ENCODE measurements at places on chromosomes 3 and 15. TPM values are rescaled to one million over a fixed set of nuclear protein-coding genes. Genes with fewer than 3 reads are reported as not detected.
A peak's percentile ranks its signal among the peaks of the same experiment; 100 is the strongest.

DNA sequence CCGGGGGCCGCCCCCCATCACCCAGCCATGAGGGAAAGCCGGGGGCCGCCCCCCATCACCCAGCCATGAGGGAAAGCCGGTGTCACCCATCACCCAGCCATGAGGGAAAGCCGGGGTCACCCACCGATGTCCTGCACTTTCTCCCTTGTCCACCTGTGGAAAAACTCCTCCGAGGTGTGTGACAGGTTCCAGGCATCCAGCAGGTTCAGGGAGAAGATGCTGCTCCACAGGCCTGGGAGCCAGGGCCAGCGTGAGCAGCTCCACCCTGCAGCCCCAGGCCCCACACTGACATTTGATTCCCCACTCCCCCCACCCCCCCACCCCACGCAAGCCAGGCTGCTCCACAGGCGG lies 15.5 kb upstream of the EHD4 start:
- H3K27ac ChIP-seq = no peak overlapping the region
- DNase-seq = no peak
- H3K4me3 ChIP-seq = no peak overlapping the region
- no peaks in the 10 kb centered on the region for H3K36me3 ChIP-seq
- H3K27me3 ChIP-seq = no peaks in the 10 kb centered on the region

DNA sequence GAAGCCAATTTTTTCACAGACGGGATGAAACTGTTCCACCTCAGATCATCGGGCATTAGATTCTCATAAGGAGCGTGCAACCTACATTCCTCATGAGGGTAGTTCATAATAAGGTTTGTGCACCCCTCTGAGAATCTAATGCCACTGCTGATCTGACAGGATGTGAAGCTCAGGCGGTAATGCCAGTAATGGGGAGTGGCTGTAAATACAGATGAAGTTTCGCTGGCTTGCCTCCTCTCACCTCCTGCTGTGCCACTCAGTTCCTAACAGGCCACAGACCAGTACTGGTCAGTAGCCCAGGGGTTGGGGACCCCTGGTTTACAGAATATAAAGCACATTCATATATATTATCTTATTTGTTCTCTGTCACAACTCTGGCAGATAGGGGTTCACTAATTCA lies 2.1 kb upstream of the LIMD1 start:
- peak overlapping the region; percentile 98 for H3K27ac ChIP-seq
- no peak for DNase-seq
- no peaks in the 10 kb centered on the region for H3K27me3 ChIP-seq
- peaks cover 44% of the 10 kb centered on the region for H3K4me1 ChIP-seq
- no peaks in the 10 kb centered on the region for H3K36me3 ChIP-seq
- H3K4me3 ChIP-seq = no peak overlapping the region

DNA sequence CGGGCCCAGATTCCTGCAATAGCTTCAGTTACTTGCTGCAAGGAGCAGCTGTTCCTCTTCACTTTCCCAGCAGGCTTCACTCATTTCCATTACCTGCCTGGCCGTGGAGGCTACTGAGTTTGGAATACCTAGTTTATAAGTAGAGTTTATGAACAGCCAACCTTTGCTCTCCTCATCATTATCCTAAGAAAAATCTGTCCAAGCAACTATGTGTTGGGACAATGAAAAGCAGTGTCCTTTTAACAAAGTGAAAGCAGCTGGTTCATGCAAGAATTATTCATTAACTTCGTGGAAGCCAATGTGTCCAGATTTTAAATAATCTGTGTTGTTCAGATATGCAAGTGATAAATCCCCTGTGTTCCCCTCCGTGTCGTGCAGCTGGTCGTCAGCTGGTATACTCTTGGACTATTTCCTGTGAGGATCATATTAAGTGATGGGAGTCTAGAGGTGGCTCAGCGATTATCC lies 39.3 kb upstream of the SSR3 start:
- no peaks in the 10 kb centered on the region for H3K27me3 ChIP-seq
- H3K4me3 ChIP-seq = peak overlapping the region; percentile 25
- no peak for DNase-seq

The BLM gene
- 26.2 TPM for total RNA-seq

The C2CD4A gene
- not detected for total RNA-seq

Measured in left ventricle myocardium inferior (tissue), 1 donor.